ENCODE measurements at places on chromosomes 16 and 17.

DNA sequence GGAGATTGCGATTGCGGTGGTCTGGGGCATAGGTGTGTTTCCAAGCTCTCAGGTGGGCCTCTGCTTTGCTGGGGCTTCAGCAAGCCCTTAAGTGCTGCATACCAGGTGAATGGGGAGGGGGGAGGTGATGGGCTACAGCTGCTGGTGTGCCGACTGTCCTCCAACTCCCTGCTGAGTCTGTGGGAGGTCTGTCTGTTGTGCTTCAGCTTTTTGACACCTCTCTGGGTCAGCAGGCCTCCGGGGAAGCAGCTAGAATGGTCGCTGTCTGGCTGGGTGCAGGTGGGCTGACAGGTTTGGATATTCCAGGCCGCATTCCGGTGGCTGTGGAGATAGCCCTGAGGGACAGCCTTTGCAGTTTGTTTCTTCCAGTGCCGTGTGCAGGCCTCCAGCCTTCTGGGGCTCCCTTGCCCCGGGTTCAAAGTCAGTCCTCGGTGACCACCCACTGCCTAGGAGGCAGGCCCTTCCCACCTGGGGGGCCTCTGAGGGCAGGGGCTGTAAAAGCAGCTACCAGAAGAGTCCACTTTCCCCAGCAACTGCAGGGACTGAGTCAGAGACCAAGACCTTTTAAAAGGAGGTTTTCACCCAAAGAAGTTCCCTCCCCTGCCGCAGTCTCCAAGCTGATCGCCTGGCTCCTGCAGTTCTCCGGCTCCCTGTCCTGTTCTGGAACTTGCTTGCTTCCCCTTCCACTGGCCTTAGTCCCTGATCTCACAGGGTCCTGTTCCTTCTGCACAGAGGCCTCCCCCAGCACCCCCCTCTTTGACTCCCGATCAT lies 2.0 kb upstream of the TTYH2 start:
- no peak for DNase-seq

DNA sequence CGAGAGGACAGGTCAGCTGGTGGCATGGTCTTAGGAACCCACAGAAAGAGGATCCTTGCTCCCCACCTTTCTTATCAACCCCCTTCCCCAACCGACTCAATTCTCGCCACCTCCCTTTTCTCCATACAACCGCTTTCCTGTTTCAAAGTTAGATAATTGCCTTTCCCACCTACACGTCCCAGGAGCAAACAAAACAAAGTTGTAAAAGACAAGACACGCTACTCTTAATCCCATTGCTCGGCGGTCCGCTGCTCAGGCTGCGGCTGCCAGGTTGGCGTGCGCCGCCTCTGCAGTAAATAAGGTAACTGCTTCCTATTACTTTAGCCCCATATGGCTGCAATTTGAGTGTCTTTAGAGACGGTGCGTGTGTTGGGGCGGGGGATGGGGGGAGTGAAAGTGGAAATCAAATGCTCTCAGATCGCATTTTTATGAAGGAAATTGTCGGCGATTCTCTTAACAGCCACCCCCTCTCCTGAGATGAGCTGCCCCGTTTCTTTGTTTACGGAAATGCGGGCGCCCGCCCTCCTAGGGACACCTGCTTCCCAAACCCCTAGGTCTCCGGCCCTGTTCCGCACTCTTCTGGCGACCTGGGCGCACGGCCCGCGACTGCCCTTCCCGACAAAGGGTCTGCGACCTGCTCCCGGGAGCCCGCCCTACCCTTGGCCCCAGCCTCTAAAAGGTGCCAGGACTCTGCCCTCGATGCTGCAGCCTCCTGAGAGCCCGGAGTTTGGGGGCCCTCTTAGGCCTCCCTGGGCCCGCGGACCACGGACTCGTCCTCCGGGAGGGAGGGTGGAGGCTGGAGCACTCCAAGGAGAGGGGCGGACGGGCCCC lies 3.7 kb upstream of the CBX8 start:
- peak; percentile 58 for DNase-seq

DNA sequence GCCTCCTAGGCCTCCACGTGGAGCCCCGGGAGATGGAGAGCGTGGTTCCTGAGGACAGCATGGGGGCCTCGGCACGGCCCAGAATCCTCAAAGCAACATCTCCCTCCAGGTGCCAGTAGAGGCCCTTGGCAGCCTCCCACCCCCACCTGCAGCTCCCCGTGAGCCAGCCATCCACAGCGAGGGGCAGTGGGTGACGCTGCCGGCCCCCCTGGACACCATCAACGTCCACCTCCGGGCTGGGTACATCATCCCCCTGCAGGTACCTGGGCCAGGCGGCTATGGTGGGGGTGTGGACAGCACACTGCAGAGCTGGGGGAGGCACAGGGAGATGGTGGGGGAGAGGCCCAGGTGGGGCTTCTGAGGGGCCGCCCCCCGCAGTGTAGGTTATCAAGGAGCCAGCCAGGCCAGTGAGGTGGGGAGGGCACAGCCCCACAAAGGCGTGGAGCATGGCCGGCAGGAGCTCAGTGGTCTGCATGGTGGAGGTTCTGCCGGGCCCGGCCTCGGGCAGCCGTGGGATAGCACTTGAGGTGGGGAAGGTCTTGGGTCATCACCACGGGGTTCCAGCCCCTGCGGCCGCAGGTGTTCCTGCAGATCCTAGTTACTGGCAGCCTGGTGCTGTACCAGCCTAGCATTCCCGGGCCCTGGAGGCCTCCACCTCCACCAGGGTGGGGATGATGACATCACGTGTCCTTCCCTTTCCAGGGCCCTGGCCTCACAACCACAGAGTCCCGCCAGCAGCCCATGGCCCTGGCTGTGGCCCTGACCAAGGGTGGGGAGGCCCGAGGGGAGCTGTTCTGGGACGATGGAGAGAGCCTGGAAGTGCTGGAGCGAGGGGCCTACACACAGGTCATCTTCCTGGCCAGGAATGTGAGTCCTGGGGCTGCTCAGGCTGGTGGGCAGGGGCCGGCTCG lies 16.4 kb downstream of the GAA start:
- no peak for DNase-seq

DNA sequence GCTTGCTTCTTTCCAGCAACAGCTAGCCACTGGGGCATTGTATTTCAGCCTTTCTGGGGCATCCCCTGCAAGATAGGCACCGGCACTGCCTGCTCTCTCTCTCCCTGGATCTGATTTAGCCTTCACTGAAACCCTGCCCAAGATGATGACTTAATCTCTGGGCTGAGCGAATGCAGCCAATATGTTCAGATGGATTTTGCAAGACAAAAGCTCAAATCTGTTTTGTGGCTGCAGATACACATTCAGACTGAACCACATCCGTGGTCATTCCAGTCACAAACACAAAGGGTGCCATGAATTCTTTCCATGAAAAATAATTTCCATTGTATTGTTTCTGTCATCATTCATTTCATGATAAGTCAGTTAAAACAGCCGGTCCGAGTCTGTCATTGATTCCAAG lies 24.2 kb downstream of the SOST start:
- no peak for DNase-seq

- no peak for DNase-seq
Observed at GRCh38 chr17:65544672-65545071, 16.8 kb downstream of the AXIN2 start.

DNA sequence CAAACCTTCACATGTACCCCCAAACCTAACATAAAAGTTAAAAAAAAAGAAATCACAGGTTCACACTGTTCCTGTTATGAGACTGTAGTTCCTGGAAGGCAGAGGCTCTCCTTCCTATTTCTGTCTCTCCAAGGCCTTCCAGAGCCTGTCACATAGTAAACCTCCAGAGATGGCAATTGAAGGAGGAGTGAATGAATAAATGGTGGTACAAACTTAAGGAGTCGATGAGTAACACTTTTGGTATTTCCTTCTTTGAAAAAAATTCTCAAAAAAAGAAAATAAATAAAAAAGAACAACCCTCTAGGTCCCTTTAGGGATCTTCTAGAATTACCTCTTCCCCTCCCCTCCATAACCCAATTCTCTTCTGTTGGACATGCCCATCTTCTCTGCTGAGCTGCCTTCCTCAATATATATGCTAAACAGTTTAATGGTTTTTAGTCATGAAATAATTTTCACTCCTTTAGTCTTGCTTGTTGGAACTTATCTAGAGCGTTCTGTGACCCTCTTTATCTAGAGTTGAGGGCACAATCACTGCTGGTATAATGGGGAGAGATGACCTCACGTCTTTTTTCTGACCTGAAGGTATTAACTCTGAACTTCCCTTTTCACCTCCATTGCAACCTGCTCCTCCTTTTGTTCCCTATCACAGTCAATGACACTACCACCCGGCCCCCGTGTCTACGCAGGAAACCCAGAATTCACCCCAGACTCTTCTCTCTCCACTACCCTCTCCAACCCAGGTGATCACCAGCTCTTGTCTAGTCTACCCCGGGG lies 1.7 kb upstream of the TAF15 start:
- no peak for DNase-seq

- no peak for DNase-seq
Observed at GRCh38 chr16:24822542-24822941, 23.2 kb upstream of the SLC5A11 start.

- no peak for DNase-seq
Observed at GRCh38 chr17:31824766-31825360, 34.2 kb downstream of the COPRS start.

DNA sequence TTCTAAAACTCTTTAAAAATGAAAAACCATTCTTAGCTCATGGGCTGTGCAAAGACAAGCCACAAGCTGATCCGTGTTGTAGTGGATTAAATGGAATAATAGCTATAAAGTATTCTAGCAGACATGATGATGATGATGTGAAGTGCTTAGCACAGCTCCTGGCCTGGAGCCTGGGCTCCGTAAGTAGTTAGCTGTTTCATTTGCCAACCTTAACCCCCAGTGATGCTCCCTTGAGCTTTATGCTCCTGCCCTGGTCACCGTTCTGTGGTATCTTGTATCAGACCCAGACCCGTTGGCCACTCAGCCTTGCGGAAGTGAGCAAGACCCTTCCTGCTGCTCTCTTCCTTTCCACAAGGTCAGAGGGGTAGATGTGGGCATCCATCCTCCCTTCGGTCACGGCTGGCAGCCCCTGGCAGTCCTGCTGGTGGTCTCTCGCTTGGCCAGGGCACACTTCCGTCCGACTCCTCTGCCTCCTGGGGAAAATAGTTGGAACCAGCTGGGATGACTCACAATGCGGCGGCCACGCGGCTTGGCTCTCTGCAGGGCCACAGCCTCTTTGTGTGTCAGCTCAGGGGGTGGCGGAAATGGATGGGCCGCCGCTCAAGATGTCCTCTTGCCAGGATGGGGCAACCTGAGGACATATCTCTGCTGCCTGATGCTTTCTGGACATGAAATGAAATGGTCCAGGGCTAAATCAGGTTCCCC lies 79.1 kb downstream of the GPR139 start:
- DNase-seq = no peak

DNA sequence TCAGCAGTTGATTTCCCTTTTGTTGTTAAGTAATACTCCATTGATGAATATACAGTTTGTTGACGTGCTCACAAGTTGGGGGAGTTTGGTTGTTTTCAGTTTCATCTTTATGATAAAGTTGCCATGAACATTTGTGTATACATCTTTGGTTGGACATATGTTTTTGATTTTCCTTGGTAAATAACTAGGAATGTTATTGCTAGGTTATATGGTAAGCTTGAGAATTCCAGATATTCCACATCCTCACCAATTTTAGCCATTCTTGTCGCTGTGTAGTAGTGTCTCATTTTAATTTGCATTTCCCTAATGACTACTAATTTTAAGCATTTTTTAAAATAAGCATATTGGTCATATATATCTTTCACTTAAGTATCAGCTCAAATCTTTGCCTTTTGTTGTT lies 55.0 kb upstream of the RASL10B start:
- DNase-seq = no peak

- no peak for DNase-seq
Observed at GRCh38 chr17:58278661-58279015, 2.1 kb downstream of the MPO start.

DNA sequence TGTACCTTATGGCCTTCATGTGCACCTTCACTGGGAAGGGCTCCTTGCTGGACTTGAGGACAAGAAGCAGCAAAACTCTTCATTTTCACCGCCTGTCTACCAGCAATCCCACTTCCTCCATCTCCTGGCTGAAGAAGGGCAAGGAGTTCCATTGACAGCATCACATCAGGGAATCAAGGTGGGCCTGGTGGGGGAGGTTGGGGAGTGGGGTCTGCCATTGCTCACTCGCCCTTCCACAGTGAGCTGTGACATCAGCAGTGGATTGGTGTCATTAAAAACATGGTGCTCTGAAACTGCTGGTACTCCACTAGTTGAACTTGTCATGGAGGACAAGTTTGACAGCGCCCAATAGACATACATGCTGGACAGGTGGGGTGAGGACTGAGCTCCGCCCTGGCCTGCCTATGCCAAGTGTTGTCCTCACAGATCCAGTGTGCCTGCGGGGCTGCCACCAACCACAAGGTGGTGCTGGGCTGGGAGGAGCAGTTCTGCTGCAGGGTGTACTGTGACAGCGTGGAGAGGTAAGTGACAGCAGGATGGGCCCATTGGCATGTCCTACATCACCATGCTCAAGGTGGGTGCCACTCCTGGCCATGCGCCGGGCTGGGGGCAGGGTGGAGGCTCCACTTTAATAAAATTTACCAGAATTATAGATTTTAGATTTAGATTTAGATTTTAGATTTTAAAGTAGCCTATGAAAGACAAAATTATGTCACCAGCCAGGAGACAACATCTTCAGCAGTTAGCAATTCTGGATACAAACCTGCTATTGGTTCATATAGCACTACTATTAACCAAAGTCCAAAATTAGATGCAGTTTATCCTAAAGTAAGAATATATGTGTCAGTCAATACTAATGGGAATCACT lies 1729.1 kb downstream of the TP53TG3F start:
- no peak for DNase-seq

GRCh38 chr17:83006515-83007455 lies 72.6 kb upstream of the METRNL start:
- no peak for DNase-seq

DNA sequence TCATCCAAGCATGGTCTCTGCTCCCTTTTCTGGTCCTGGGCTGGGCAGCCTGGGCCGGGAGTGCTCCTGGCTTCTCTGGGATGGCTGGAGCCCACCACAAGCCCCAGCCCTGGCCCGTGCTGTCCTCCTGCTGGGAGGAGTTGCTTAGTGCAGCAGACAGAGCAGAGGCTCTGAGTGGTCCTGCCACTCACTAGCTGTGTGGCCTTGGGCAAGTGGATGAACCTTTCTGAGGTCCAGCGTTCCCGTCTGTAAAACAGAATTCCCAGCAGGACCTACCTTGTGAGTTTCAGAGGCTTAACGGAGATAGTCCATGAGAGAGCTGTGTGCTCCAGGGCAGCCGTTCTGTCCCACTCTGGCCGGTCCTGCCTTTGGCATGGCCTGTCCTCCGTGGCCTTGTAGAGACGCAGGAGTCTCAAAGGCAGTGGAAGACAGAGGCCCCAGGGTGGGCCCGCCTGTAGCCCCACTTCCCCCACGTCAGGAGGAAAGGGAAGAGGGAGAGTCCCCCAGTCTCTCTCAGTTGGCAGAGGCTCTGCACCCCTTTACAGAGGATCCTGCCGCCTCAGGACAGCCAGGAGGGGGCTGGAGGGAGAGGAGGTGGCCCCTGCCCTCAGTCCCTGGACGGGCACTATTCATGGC lies 7.8 kb downstream of the MYO15B start:
- no peak for DNase-seq

GRCh38 chr17:58534331-58534730 lies 19.9 kb upstream of the MTMR4 start:
- no peak for DNase-seq

GRCh38 chr16:23668873-23669272 lies 9.8 kb upstream of the PLK1 start:
- DNase-seq = no peak

All from CD4-positive, alpha-beta T cell treated with Interleukin-10 for 1 hour (primary cell).